ENCODE measurements at places on chromosomes 1 and 21. TPM values are rescaled to one million over a fixed set of nuclear protein-coding genes. Genes with fewer than 3 reads are reported as not detected.

Gene NES
- total RNA-seq: not detected

Gene AVPR1B
- total RNA-seq: not detected

Gene KRTAP21-2
- total RNA-seq: not detected

Gene AMY1A
- total RNA-seq: not detected

Measured in activated naive CD4-positive, alpha-beta T cell treated with anti-CD3 and anti-CD28 coated beads, Interleukin-2, amount 10 ng/mL, durations not matched to agents 5 hours and 36 hours (primary cell).